NCI-H1092 (cell line): ENCODE measurements at places on chromosomes 11 and 22.
A peak's percentile ranks its signal among the peaks of the same experiment; 100 is the strongest.

GRCh38 chr22:20949698-20950183, 17.3 kb upstream of the AIFM3 start:
- DNase-seq = no peak

DNA sequence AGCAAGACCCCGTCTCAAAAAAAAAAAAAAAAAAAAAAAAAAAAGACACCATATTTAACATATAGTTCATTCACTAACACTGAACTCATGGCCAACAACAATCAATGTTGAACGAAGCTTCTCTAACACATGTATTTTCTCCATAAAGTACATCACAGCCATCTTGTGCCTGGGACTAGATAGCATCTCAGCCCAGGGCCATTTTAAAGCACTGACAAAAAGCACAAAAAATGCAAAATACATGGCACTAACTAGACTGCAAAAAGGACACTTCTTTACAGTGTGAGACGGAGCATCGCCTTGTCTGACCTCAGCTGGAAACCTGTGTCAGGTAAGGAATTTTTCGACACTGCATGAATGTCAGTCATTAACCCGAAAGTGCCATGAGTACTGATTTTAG, 23.3 kb downstream of the KIAA0930 start:
- DNase-seq = no peak

- DNase-seq = no peak
Observed at GRCh38 chr22:23121000-23121421, 20.8 kb downstream of the RSPH14 start.

- no peak for DNase-seq
Observed at GRCh38 chr11:130827451-130828377, 88.6 kb downstream of the SNX19 start.

DNA sequence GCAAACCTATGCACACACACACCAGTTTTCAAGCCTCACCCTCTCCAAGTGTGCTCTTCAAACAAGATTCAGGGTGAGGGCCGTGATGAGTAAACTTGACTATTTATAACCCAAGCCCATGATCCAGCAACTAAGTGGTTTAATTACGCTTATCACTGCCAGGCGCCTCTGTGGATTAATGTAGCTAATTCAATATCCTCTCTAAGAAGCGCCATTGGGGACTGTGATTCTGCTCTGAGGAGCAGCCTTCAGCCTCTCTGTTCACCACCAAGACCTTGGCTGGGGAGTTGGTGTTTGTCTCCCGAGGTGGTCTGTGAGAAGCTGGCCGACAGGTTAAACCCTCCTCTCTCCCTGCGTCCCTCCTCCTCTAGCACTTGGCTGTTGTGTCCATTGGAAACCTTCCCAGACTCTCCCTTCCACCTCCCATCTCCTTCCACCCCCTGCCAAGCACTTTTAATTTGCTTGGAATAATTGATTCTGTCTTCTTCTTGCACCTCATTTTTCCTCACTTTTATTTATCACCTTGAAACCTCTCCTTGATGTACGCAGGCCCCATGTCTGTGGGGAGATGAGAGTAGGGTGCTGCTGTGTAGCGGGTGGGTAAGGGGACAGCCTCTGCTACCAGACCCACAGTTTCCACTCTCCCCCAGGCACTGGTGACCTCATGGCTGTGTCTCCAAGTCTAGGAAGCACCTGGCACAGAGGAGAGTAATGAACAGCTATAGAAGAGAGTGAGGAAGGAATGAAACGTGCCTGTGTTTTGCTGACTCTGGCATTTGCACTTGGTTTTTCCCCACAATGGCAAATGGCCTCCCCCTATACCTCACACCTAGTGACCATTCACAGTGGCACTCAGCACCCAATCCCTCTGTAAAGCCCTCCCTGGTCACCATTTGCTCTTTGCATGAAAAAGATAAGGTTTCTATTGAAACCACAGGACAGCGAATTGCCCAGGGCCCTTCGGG, 236.6 kb downstream of the GRIK4 start:
- DNase-seq = peak; percentile 84
